ENCODE measurements at places on chromosomes 6 and 20.

DNA sequence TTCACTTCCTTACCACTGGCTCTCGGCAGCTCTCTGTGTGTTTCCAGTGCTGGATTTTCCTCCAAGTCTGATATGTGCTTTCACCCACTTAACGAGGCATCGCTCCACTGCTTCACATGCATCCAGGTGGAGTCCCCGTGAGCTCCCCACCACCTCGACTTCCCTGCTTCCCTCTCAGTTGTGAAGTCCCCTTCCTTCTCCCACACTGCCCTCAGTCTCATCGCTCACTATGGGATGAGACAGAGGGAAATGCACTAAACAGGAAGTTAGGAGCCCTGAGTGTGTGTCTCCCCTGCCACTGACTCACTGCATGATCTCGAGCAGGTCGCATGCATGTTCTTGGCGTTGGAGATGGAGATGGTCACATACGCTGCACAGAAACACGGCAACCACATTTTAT lies 84.0 kb downstream of the MTHFD1L start:
- DNase-seq: no peak

GRCh38 chr6:37919417-37920157 lies 100.1 kb downstream of the ZFAND3 start:
- no peak for DNase-seq

DNA sequence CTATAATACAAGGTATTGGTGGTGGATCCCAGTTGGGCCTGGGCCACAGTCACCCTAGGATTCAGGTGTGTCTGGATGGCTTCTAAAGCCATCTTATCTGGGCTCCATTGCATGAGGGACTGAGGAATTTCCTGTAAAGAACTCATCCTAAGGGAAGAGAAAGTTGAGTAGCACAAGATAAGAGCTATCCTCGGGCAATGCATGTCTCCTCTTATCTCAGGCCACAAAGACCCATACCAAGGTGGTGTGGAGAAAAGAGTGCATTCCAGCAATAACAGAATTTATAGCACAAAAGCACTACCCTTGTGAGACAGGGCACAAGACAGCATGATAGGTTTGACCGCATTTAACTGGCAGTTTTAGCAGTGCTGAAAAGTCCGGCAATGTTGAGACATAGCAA lies 14.3 kb upstream of the MTRF1L start:
- no peak for DNase-seq

DNA sequence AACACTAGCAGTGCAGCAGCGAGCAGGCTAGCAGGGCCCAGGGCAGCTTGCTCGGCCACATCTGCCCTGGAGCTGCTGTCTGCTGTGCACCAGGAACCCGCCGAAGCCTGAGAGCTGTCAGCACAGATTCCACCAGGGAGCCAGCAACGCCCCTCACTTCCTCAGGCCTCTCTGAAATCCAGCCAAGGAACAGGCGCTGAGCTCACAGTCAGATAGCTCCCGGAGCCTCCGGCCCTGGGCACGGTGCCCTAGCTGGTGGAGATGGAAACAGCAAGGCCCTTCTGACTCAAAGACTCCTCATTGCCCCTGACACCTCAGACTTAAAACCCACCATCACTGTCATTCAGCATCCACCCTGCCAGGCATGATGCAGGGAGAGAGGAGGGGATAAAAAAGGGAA lies 839.4 kb downstream of the MAFB start:
- peak; percentile 35 for DNase-seq

DNA sequence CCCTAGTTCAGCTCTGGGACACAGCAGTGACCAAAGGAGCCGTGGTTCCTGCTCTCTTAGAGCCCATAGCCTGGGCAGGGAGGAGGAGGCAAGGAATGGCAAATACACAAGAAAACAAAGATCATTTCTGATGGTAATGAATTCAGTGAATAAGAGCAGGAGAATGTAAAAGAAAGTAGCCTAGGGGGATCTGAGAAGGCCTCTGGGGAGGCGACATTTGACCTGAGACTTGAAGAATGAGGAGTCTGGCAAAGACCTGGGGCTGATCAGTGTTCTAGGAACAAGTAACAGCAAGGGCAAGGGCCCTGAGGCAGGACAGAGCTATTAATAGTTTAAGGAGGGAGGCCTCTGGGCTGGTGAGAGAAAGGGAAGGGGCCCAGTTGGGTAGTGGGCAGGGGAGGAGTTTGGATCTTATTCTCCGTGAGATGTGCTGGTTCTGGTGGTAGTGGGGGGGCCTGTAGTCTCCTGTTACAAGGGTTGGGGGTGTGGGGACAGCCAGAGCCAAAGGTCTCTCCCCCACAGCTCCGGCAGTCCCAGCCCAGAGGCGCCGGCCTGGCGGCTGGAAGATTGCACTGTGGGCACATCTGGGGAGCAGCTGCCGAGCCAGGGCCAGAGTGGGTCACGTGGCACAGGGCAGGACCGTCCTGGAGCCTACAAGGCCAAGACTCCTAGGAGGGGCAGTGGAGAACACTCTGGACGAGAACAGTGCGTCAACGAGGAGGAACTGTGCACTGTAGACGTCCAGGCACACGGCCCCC lies 9.3 kb upstream of the ID1 start:
- DNase-seq: peak; percentile 41

- DNase-seq: no peak
Observed at GRCh38 chr20:1955217-1955616, 38.6 kb downstream of the PDYN start.

Measured in omental fat pad (tissue), 4 donors.